ENCODE measurements at places on chromosomes 6 and 20. TPM values are rescaled to one million over a fixed set of nuclear protein-coding genes. Genes with fewer than 3 reads are reported as not detected.
A peak's percentile ranks its signal among the peaks of the same experiment; 100 is the strongest.

The NRSN1 gene
- not detected for total RNA-seq

The CDS2 gene
- 63.2 TPM for total RNA-seq

The C6orf136 gene
- total RNA-seq, result 22.2 TPM

The ULBP2 gene
- not detected for total RNA-seq

The WFDC2 gene
- 59.6 TPM for total RNA-seq

The FRMD1 gene
- not detected for total RNA-seq

The CCN6 gene
- not detected for total RNA-seq

The PI16 gene
- total RNA-seq, result not detected

The PROKR2 gene
- total RNA-seq, result 0.44 TPM

The SLC35B2 gene
- 36.1 TPM for total RNA-seq

The SEMG1 gene
- 2.0 TPM for total RNA-seq

The FILIP1 gene
- 10.5 TPM for total RNA-seq

- DNase-seq, result no peak
These were observed 278.8 kb downstream of the CD83 start for GRCh38 chr6:14396392-14396791.

GRCh38 chr20:4243071-4243470, 227.7 kb upstream of the RNF24 start:
- peak; percentile 82 for DNase-seq

- no peak for DNase-seq
These were observed 176.2 kb downstream of the ISM1 start for GRCh38 chr20:13397300-13397724.

- no peak for DNase-seq
These were observed 143.2 kb downstream of the MBOAT1 start for GRCh38 chr6:20069021-20069522.

GRCh38 chr6:112116221-112116620, 28.8 kb downstream of the FAM229B start:
- DNase-seq, result no peak

GRCh38 chr6:42726485-42727086, 4.2 kb upstream of the PRPH2 start:
- peak; percentile 65 for DNase-seq

- DNase-seq, result no peak
These were observed 54.4 kb downstream of the TOX2 start for GRCh38 chr20:43969028-43969447.

GRCh38 chr6:17130786-17131185, 28.9 kb downstream of the STMND1 start:
- DNase-seq, result no peak

DNA sequence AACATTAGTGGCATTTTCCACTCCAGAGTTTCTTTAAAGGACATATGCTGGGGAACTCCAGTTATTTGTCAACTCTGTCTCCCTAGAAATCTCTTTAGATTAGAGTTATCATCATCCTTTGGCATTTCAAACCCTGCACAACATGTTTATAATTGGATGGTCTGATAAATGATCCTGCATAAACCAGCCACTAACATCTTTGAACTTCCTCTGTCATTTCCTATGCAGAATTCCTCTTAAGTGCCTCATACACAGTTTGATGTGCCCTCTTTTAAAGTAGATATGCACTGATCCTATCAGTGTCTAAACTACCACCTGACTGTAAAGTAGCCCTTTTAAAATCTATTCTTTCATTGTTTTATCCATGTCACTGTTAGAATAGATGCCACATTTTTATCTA, 306.3 kb upstream of the IRAK1BP1 start:
- DNase-seq, result no peak

GRCh38 chr6:102742028-102742427, 1348.5 kb downstream of the GRIK2 start:
- DNase-seq, result no peak

- DNase-seq, result no peak
These were observed 322.8 kb downstream of the FARS2 start for GRCh38 chr6:5584078-5584482.

- no peak for DNase-seq
These were observed 14.4 kb upstream of the ADAM33 start for GRCh38 chr20:3696200-3696599.

- no peak for DNase-seq
These were observed 26.2 kb downstream of the VSTM2L start for GRCh38 chr20:37928996-37929682.

GRCh38 chr6:117676577-117677218, 1.4 kb downstream of the NUS1 start:
- no peak for DNase-seq

GRCh38 chr6:44466955-44467354, 79.4 kb downstream of the CDC5L start:
- no peak for DNase-seq

GRCh38 chr6:1600063-1600763, 9.5 kb upstream of the FOXC1 start:
- no peak for DNase-seq

DNA sequence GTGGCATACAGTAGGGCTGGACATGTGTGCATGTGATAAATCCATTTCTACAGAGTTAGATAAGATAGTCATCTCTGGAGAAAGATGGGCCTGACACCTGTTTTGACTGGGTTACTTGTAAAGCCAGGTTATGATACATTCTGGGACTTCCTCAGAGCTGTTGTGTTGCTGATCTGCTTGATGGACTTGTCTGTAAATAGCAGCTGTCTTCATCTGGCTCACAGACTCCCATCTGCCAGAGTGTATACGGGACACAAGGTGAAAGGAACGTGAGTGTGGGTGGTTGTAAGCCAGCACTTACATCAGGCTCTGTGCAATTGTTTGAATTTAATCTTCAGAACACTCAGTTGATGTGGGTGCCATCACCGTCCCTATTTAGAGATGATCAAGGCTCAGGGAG, 49.8 kb downstream of the ZDHHC14 start:
- no peak for DNase-seq

DNA sequence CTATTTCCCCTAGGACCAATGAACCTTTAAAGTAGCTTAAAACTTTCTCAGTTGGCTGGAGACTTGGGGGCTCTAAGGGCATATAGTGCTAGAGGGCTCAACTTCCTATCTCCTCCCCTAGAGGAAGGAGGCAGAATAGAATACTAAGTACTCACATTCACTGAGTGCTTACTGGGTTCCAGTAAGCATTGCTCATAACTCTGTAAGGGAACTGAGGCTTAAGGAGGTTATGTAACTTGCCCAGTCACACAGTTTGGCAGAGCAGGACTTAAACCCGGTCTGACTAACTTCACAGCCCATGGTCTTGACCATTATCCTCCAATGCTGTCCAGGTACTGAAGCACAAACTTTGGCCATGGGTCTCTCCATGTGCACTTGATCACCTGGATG, 12.5 kb downstream of the SESN1 start:
- no peak for DNase-seq

DNA sequence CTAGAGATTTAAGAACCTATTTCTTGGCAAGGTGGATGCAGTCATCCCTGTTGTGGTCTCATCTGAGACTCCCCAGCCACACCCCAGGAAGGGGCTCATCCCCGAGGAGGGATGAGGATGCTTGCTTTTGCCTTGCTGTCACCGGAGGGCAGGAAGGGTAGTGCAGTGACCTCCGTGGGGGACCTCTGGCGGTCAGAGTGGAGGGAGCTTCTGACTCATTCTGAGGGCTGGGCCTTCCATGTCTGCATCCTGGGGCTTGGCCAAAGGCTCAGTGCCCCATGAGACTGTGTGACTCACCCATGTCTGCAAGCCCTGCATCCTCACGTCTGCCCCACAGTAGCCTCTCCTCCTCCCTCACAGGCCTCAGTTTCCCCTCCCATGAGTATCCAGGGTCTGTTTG, 38.7 kb downstream of the UQCC2 start:
- DNase-seq, result peak; percentile 69

DNA sequence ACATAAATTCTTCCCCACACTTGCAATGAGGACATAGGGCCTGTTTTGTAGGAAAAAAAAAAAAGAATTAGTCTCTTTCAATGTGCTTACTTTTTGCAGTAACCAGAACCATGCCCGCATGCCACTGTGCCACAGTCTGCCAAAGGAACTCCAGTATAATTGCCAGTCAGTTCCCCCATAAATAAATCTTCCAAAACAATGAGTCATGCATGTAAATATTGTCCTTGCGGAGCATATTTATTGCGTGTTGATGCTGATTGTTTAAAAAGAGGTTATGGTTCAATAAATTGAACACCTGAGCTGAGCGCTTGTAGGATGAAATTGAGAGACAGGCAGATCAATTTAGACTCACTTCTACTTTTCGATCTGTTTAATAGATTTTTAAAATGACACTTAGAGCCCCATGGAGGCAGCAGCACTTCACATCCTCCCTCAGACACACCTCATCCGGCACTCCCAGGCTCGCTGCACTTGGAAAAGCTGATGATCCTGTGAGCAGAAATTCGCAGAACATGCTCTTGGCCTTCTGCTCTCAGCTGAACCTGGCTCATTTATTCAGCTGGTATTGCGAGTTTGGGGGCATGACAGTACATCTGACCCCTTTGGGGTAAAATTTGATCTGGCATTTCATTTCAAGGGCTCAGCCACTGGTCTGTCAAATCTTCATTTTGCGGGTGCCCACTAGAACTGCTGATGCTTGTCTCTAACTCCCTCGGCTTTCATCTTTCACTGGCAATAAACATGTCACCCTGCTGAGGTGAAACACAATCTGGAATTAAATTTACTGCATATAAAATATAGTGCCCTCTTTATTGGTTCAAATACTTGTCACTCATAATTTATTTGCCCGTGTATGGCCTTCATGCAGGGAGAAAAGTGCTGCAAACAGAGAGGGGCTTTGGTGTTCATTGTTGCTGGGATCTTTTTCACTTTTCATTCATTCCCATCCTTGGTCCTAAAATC, 371.1 kb upstream of the POU3F2 start:
- no peak for DNase-seq

DNA sequence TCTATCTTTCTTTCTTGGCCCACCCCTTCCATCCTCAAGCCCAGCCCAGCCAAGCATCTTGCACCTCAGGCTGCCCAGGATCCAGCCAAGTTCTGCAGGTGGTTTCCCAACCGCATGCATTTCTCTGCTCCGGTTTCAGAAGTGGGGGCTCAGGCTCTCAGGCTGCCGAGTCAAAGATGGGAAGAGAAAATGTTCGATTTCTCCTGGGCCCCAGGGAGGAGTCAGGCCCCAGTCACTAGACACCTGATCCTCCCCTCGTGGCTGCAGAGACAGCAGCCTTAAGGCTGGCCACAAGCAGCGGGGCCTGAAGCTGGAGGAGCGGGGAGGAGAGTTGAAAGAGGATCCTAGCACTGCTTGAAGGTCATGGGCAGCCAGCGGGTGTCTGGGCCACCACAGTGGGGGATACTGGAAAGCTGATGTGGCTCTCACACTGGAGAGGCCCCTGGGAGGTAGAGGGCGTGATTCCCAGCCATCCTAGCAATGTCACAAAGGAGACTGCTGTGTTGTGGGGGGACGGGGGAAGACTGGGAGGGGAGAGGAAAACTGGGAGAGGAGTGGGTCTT, 42.2 kb upstream of the ZFAND3 start:
- DNase-seq, result peak; percentile 64

DNA sequence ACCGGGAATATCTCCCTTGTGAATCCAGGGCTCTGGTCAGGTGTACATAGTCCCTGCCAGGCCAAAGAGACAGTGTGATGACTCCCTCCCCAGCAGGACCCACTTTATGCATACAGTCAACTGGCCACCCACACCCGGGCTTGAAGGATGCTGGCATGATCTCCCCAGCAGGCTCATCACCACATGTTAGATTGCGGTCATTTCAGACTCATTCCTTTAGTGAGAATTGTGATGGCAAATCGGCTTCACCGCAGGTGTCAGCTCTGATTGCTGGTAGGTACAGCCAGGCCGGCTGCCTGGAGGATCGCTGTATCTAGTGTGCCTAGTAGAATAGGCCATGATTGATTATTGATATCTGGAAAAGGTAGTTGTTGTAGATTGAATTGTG, 24.5 kb downstream of the CD83 start:
- DNase-seq, result no peak

DNA sequence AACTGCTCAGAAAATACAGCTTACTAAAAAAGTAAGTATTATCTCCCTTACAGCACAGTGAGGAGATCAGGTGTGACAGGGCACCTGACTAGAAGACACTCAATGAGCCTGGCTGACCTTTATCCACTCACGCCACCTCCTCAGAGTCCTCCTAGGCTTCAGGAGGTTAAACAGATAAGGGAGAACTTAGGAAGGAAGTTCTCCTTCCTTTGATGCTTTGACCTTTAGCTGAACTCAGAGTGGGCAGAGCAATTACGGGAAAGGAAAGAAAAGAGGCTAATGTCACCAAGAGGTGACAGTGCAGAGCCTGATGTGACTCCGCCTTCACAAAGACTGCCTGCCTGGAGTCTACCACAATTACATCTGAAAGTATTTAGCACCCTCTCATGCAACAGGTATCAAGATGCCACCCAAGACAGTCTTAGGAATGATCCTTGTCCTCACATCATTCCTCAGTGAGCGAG, 36.7 kb downstream of the MAN1A1 start:
- no peak for DNase-seq

DNA sequence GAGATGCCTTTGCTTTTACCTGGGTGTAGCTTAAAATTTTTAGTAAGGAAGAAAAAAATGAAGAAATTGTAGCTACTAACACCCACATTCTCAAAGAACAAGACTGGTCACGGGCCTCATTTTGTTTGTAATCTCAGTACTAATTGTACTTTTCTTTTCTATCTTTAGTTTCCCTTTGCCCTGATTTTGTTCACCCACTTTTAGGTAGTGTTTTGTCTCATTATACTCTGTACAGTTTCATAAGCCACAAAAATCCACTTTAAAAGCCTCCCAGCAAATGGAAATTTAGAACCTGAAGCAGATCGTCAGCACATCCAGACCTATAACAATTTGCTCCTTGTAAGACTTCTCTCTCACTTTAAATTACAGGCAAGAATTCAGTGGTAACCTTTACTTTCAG, 43.3 kb downstream of the TP53INP2 start:
- no peak for DNase-seq

All from H9 (cell line).